ENCODE measurements at places on chromosomes 12 and 14. TPM values are rescaled to one million over a fixed set of nuclear protein-coding genes. Genes with fewer than 3 reads are reported as not detected.

Gene EFS
- 25.7 TPM for total RNA-seq

Gene OTOGL
- total RNA-seq, result 0.57 TPM

DNA sequence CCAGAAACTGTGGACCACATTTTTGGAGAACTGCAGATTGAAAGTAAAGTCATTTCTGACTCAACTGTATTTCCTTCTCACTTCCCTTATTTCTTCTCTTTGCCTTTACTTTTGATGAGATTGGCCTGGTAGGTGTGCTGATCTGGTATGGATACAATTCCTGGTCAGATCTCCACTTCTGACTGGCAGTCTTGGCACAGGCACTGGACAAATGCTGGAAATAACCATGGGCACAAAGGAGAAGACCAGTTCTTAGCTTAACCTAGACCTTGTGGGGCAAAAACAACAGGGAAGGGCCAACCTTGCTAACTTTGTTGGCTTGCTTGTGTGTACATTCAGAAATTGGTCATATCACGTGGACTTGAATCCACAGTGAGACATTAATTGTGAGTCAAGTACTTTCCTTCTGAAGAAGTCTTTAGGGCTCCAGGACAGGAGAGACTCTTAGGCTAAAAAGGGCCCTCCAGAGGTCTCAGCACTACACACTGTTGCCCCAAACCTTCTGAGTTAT, 75.0 kb downstream of the DIP2B start:
- DNase-seq, result no peak

DNA sequence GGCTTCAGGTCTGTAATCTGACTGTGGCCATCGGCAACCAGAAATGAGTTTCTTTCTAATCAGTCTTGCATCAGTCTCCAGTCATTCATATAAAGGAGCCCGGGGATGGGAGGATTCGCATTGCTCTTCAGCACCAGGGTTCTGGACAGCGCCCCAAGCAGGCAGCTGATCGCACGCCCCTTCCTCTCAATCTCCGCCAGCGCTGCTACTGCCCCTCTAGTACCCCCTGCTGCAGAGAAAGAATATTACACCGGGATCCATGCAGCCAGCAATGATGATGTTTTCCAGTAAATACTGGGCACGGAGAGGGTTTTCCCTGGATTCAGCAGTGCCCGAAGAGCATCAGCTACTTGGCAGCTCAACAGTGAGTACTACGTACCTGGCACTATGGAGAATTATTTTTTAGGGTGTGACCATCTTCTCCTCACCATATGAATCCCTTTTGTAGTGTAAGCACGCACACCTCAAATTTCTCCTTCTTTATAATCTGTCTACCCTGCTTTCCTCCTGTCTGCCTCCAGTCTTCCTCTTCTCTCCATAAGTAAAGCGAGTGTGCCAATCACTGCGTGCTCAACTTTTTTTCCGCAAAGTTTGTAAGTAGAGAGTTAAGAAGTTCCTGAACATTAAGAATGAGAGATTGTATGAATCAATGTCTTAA, at the start of gene TPH2:
TPH2 (plus strand) TSS at position 118 of the 658 bp plus-strand sequence; CDS start at position 260, 142 bp downstream.
- no peak for DNase-seq

DNA sequence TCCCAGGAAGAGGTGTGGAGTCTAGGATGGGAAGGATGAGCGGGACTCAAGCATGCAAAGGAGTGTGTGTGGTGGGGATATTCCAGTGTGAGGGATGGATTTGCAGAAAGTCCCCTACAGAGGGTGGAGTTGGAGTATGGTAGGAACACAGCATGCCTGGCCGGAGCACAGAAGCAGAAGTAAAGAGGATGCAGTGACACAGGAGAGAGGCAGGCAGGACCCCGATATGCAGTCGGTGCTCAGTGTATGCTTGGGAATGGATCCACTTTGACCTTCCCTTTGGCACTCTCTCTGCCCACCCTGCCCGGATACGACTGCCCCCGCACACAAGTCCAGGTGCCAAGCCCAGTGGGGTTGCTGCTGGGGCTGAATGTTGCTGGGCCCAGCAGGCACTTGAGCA, 21.3 kb downstream of the WSCD2 start:
- no peak for DNase-seq

Measured in ureter (tissue), 1 donor.